DMS 273 treated with DMSO at 0.1 percent for 48 hours (cell line): ENCODE measurements at places on chromosomes 11 and 22.

DNA sequence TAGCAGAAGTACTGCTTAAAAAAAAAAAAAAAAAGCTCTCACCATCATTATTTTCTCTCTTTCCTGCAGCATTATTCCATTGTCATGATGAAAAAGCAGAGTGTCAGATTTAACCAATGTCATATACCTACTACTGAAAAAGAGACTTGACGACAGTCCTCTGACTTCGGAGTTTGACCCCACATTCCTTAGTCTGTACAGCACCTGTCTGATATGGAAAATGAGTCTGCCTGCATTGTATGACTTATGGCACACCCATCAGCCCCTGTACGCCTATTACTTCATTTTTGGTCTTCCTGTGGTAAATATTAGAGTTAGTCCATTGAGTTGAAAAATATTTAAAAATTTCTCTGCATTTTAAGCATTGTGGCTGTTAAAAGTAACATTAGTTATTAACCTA is 54.5 kb upstream of the NOX4 start:
- no peak for DNase-seq

GRCh38 chr11:121323046-121323607 is 30.6 kb downstream of the SC5D start:
- DNase-seq: no peak

DNA sequence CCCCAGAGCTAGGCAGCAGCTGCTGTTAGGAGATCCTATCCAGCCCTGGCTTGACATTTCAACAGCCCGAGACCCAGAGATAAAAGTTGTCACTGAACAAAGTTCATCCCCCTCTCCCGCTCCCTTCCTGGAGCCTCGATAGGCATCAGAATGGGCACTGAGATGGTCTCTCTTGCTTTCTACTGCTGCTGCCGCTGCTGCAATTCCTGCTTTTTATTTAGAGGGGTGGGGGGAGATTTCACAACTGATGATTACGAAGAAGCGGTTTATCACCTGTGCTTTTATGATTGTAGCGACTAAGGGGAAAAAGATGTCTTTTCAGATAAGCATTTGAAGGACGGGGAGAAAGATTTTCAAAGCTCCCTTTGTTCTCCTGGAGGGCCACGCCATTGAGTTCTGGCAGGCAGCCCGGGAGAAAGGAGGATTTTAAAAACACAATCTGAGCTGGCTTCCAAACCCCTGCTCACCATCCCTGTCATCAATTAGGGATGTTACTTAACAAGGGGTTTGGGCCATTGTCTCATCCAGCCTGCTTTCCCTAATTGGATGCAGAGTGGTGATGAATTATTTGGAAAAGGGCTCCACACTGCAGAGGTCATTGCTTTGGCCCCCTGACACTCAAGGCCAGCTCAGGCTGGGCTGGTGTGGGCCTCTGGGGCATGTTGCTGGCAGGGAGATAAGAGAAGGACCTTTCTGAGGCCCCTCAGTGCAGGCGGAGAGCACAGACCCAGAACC is 344.7 kb downstream of the BUD13 start:
- no peak for DNase-seq

DNA sequence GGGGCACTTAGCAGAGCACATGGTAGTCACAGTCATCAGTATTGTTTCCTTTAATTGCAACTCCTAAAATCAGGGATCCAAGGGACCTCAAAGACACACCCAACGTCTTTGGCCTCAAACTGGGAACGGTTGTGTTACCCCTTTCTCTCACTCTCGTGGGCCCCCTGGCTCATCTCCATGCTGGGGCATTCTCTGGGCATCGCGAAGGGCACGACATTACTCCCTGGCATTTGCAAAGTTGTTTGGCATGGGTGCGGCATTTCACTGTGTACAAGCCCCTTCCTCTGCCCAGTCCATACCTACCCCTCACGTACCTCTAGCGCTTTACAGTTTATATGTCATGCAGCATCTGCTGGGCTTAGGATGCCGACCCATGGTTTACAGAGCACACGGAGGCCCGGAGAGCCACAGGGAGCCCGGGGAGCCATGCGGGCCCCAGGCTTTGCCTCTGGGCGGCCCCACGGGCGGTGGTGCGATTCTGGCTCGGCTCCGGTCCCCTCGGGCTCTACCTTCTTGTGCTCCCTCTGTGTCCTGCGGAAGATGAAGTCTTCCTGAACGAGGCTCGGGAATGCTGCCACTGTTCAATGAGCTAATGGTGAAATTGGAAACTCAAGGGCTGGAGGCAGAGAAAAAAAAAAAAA is 21.9 kb upstream of the CACNG2 start:
- DNase-seq: no peak

DNA sequence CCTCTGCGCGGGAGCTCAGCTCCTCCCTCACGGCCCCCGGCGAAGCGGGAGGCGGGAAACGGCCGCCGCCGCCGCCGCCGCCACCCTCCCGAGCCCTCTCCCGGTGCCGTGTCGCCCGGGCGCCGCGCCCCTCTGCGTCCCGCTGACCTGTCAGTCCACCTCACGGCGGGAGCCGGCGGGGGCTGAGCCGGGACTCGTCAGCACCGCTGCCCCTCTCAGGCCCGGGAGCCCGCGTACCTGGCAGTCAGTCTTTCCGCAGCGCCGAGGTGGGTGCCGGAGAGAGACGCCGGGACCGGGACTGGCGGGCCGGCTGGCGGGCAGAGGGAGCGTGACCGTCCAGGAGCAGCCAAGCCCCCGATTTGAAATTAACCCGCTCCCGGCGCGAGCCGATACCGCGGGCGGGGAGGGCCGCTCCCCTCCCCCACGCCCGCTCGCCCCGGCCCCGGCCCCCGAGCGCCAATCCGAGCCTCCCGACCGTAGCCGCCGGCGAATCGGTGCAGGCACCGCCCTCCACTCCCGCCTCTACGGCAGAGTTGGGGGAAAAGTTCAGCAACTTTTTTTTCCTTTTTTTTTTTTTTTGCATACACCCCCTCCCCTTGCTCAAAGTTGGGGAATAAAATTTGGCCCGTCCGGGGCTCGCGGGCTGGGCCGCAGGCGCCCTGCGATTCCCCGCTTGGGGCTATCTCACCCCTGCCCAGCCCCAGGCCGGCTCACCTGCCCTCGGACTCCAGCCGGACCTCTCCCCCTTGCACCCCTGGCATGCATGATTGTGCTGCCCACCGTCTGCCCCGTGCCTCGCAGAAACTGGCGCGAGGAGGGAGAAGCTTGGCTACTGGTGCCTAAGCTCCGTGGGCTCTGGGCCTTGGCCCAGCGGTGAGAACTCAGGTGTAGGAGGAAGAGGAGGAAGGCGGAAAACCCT is 774 bp upstream of the E2F8 start:
- no peak for DNase-seq

GRCh38 chr11:57604296-57605027 is 7.0 kb downstream of the SERPING1 start:
- DNase-seq: no peak

DNA sequence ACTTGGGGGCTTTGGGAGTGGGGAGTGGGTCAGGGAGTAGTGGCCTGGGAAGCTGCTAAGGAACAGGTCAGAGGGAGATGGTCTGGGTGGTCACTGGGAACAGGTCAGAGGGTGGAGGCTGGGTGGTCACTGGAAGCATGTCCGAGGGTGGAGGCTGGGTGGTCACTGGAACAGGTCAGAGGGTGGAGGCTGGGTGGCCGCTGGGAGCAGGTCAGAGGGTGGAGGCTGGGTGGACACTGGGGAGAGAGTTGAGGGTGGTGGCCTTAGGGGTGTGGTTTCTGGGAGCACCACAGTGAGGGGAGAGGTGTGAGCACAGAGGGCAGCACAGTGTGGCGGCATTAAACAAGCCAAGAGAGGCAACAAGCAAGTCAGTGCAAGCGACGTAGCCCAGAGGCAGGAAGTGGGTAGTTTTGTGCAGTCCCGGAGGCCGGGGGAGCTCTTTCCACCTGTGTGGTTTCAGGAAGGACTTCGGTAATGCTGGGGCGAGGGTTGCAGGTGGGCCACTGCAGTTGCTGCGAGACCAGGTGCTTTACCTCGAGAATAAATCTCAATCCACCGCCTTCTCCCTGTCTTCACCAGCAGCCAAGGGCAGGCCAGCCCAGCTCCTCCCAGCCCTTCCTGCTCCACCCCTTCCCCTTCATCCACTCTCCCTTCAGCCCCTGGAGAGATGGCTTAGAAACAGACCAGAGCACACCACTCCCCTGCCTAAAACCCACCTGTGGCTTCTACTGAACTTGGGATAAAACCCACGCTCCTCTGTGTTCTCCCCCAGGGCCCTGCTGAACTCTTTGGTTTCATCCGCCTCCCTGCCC is 3.2 kb upstream of the CACNA1I start:
- DNase-seq: no peak
